ENCODE measurements at places on chromosomes 7 and 10.

DNA sequence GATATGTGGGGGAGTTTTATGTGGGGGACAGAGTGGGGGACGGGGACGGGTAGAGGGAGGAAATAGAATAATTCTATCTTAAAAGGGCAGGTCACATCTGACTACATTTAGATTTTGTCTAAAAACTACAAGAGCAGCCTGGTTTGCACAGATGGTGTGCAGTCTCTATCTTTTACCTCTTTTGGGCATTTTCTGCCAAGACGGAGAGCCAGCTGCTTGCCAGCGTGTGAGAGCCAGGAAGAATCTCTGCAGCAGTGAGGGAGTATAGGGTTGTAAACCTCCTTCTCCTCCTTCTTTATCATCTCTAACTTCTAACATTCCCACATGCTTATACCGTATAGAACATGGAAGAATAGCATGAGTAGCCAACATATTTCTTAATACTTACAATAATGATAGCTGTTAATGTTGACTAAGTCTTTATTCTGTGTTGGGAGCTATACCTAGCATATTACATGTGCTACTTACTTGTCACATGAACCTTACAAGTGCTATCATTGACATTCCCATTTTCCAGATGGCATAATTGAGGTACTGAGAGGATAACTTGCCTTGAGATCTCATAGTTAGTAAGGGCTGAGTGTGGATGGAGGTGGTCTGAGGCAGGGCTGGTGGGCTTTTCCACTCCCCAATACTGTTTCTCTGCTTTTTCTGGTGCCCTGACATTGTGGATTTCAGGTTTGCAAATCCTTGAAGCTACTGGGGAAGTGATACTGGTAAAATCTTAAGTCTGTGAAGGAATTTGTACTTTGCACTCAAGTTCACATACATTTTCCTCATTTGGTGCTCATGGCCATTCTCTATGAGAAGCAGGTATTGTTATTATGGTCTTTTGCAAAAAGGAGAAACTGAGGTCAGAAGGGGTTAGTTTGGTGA is 1.1 kb downstream of the ENTPD1 start:
- no peak for DNase-seq

DNA sequence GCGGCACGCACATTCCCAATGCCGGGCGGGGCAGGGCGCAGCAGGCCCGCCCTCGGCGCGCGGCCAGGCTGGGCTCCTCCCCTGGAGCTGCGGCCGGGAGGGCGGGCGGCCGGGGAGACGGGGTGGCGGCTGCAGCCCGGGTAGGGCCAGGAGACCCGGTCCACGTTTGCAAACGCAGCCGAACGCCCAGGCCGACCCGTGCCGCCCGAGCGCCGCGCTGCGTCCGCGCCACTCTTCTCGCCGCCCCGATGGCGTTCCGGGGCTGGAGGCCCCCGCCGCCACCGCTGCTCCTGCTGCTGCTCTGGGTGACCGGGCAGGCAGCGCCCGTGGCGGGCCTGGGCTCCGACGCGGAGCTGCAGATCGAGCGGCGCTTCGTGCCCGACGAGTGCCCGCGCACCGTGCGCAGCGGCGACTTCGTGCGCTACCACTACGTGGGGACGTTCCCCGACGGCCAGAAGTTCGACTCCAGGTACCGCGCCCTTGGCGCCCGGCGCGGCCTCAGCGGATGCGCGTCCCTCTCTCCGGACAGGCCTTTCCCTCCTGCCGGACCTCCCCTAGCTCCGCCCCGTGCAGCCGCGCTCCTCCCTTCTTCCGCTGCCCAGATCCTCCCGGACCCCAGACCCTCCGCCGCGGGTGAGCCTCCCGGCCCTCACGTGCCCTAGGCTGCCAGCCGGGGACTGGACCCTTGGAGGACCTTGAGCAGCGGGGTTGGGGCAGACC is at the start of gene FKBP9:
Gene FKBP9, plus strand, starts transcription at position 115 of the 720 bp plus-strand sequence. Its CDS starts 134 bp downstream, at position 249.
- DNase-seq, result no peak

DNA sequence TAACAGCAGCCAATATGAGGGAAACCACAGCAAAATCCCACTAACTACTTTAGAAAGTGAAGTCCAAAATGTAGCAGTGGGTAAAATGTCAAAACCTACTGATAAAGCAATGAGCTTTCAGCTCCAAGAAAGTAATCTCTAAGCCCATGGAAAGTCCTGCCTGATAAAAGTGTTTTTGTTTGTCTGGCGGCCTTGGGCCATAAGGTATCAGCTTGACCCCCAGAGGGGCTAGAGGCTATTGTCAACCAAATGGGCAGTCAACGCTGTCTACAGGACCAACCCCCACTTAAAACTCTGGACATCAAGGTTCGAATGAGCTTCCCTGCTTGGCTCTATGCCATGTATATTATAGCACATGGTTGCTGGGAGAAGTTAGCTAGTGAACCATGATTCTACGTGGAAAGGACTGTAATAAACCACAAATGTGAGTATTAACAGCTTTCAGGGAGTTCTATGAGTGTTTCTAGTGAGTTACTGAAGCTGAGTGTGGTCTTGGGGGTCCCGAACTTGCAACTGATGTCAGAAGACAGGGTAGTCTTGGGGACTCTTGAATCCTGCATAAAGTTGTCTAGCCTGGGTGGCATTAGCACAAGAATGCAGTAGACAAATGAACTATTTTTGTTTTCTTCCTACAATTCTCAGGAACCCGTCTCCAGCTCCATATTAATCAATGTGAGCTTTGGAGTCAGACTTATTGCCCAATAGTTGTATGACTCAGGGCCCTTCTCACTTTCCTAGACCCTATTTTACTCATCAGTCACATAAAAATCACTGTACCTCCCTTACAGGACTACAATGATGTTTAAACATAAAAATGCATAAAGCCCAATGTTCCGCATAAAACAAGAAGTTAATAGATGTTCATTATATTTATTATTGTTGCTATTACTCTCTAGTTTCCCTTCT is 164.9 kb downstream of the DGKI start:
- no peak for DNase-seq

- DNase-seq, result no peak
Measured at GRCh38 chr7:77184463-77184862, 15.2 kb downstream of the FGL2 start.

- DNase-seq, result no peak
Measured at GRCh38 chr7:66824041-66824440, 83.5 kb downstream of the RABGEF1 start.

DNA sequence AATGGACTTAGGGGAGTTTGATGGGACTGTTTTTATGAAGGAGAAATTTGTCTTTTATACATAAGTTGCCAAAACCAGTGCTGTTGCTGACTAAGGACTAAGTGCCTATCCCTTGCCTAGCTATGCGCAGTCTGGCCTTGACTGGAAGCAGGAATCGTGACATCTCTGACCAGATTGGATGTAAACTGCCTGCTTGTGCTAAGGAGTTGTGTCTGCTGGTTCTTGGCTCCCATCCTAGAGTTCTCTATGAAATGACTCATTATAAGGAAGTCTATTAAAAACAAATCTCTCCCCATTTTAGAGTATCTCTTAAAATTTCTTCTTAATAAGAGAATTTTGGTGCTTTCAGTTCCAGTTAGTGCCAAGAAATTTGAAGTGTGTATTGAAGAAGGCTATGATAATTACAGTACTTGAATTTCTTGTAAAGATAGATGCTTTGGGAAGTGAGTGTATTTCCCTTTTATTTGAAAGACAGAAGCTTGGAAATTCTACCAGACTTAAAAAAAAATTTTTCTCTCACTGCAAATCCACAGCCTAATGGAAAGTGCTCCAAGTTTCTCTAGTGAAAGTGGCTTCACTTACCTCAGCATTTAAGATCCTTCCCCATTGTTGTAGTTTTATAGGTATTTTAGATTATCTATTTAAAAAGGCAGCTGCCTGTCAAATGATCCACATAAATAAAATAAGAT is 77.6 kb downstream of the BICC1 start:
- DNase-seq, result no peak

GRCh38 chr10:58894929-58895328 is 281.5 kb upstream of the PHYHIPL start:
- no peak for DNase-seq

DNA sequence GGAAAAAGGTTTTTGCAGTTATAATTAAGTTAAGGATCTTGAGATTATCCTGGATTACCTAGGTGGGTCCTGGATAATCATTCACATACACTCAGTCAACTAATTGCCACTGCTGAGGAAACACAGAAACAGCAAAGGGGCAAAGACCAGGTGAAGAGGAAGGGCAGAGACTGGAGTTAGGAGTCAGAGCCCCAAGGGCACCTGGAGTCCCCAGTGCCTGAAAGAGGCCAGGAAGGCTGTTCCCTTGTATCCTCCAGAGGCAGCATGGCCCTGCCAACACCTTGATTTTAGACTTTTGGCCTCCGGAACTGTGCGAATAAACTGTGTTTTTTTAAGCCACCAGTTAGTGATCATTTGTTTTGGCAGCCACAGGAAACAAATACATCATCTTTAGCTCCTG is 24.6 kb downstream of the PRR15 start:
- DNase-seq, result no peak

DNA sequence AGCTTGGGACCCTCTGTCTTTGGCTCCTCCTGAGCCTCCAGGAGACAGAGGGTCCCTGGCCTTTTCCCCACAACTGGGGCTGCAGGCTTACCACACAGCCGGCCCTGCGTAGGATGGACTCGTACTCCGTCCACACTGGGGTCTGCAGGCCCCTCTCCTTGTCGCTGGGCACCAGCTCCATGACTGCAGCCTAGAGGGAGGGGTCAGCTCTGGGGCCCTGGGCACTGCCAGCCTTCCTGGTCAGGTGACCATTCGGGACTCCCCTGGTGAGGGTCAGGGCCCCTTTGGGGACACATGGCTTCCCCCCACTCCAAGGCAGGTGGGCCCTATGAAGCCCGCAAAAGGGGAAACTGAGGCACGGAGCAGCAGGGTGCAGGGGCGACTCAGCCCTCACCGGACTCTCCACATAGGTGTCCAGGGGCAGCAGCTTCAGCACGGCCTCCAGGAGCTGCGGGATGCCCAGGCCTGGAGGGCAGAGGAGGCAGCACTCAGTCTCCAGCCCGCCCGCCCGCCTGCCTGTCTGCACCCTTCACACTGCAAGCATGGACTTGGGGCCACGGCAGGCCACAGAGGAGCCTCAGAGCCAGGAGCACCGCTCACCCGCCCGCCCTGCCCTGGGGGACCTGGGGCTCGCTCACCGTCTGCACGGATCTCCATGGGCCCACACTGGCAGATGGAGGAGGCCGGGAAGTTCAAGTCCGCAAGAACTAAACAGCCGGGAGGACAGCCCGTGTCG is 1.1 kb downstream of the FUOM start:
- no peak for DNase-seq

GRCh38 chr10:11318826-11319598 is 292.4 kb downstream of the USP6NL start:
- no peak for DNase-seq

DNA sequence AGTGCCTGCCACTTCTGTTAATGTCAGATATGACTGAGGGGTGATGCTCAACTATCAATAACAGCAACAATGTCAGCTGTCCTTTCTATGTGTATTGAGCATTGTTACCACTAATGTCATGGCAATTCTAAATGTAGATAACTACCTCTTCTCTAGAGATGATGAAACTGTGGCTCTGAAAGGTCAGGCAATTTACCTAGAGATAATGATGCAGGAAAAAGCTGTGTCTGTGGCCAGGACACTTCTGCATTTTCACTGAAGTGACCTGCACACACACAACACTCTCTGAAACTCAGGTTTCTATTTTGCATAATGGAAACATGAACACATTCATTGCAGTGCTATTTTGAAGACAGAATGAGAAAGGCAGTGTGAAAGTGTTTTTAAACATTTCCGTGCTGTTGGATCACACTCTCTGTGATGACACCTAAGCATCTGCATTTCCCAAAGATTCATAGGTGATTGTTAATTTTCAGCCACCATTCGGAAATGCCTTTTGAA is 148.2 kb downstream of the KCND2 start:
- DNase-seq, result no peak

GRCh38 chr7:2710286-2710655 is 22.3 kb downstream of the AMZ1 start:
- DNase-seq, result no peak

GRCh38 chr7:88040694-88041093 is 106.6 kb downstream of the ADAM22 start:
- no peak for DNase-seq

GRCh38 chr10:10914144-10914543 is 103.5 kb upstream of the CELF2 start:
- no peak for DNase-seq

DNA sequence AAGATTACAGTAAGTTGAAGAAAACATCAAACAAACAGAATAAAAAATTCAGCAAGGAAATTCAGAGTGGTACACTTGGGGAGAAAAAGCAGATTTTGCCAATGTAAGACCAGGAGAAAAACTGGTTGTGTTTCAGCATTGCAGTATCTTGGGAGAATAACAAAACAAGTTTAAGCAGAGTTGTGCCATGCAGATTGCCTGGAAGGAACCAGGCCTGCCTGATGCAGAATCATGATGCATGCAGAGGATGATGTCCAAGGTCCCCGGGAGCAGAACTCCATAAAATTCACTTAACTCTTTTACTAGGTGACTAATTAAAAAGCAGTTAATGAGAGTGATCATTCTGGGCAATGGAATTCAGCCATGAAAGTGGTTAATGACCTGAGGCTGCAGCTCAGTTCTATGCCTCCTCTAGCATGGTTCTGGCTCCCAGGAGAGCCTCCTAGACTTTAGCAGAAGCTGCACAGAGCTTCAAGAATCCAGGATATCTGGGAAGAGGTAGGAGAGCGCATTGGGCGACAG is 379.7 kb upstream of the C7orf33 start:
- no peak for DNase-seq

GRCh38 chr7:1054861-1055450 is 10.6 kb downstream of the GPR146 start:
- no peak for DNase-seq

DNA sequence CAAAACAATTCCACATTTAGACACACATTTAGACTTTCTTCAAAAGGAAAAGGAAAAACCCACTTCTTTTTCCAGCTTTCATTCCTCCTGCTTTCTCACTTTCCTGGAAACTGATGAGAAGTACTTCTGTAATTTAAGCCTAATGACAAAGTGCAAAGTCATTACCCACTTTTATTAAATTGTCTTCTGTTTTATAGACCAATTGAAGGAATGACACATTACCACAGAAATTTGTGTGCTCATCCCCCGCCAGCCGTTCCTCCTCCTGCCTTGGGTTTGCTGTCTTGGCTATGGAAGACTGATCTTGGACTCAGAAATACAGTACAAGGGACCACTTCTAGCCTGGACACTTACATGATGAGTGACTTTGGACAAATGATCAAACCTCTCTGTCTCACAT is 717.8 kb downstream of the SORCS3 start:
- no peak for DNase-seq

- no peak for DNase-seq
Measured at GRCh38 chr10:90751107-90751997, 106.5 kb downstream of the HTR7 start.

GRCh38 chr10:29771376-29771775 is 136.6 kb upstream of the SVIL start:
- no peak for DNase-seq

GRCh38 chr10:130963786-130964522 is 347.6 kb downstream of the TCERG1L start:
- no peak for DNase-seq

- DNase-seq, result no peak
Measured at GRCh38 chr7:91327346-91327745, 63.1 kb downstream of the FZD1 start.

GRCh38 chr10:71618176-71618575 is 101.4 kb downstream of the C10orf105 start:
- DNase-seq, result no peak
